RPMI8226 (cell line): ENCODE measurements at places on chromosomes 7 and 10.

- DNase-seq: peak; percentile 69
Observed at GRCh38 chr7:139777948-139778841, at the start of gene HIPK2. HIPK2 (minus strand) TSS chr7:139777998; CDS start chr7:139777623, 375 bp downstream.

DNA sequence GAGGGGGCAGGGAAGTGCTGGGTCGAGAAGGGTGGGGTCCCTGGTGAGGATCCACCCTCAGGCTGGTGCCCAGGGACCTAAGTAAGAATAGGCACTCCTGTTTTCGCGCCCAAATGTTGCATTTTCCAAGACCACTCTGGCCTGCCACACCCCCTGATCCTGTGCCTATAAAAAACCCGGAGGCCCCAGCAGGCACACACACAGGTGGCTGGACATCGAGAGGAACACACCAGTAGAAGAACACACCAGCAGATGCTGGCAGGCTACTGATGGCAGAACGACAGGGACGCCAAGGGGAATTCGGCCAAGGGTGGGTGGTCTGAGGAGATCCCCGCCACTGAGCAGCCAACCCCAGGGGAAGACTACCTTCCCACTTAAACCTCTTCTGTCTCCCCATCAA lies 633.9 kb upstream of the POT1 start:
- DNase-seq: peak; percentile 37

- DNase-seq: no peak
Observed at GRCh38 chr7:237385-237784, 45.0 kb downstream of the FAM20C start.

- DNase-seq: no peak
Observed at GRCh38 chr7:12943781-12944180, 256.3 kb downstream of the ARL4A start.

- no peak for DNase-seq
Observed at GRCh38 chr7:139538881-139539635, 15.6 kb downstream of the CLEC2L start.

DNA sequence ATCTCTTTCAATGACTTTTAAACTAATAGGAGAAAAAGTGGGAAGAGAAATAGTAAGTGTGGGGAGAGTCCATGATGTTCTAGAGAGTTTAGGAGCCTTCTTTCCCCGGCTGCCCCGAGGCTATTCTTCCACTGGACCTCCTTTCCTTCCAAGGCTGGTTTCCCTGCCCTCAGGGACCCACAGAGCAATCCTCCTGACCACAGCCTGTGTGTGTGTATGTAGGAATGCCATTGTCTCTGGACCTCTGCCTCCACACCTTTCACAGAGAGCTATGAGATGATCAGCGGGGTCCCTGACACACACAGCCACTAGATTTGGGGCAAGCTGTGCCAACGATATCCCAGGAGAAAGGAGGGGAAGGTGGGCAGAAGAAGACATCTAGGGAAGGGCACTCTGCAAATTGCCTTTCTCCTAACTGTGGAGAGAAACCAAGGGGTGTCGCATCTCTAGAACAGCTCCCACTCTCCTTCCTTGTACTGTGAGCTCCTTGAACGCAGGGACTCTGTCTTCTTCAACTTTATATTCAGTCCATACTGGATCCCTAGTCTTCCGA lies 13.3 kb upstream of the CHCHD3 start:
- DNase-seq: no peak

GRCh38 chr7:91916051-91916440 lies 24.6 kb upstream of the AKAP9 start:
- no peak for DNase-seq

- no peak for DNase-seq
Observed at GRCh38 chr10:34111179-34111578, 703.9 kb downstream of the PARD3 start.

DNA sequence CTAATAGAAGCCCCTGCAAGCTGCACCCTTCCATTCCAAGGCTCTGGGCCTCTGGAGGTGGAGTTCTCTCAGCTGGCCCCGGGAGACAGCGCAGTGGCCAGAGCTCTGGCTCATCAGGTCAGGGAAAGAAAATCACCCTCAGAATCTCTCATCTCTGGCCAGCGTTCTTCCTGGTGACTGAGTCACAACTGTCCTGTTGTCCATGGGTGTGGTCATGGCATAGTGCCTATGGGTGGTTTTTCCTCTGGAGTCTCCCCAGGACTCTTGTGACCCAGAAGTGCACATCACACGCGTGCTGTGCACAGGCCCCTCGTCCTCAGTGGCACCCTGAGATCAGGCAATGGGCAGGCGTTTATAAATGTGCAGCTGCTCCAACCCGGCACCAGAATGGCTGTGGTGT lies 27.4 kb upstream of the FXYD4 start:
- DNase-seq: no peak

DNA sequence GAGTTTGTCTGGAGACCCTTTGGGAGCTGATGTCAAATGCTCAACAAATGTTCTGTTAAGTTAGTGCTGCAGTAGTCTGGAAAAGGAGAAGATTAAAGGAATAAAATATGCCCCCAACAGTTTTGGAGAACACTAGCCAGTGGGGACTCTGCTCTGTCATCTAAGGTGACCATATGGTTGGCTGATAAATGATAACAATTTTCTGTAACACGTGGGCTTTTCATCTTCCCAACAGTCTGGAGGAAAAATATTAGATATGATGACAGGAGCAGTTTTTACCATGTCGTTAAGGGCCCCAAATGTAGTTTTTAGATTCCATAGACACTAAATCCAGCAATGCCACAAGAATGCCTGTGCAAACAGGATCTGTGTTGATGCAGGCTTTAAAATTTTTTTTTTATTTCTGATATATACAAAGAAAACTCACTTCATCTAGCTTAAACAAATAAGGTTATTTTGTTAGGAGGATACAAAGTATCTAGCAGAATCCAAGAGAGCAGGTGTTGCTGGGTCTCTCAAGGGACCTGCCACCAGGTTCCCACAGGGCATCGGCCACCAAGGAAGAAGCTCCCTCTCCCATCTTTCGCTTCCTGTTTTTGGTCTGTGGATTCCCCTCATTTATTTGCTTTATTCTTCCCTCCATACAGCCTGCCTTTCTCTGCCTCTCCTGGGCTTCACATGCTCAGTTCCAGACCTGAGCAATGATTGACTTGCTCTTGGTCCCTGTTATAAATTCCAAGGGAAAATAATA lies 6.2 kb upstream of the CFAP58 start:
- no peak for DNase-seq

- DNase-seq: no peak
Observed at GRCh38 chr7:113402005-113402404, 283.7 kb upstream of the SMIM30 start.

DNA sequence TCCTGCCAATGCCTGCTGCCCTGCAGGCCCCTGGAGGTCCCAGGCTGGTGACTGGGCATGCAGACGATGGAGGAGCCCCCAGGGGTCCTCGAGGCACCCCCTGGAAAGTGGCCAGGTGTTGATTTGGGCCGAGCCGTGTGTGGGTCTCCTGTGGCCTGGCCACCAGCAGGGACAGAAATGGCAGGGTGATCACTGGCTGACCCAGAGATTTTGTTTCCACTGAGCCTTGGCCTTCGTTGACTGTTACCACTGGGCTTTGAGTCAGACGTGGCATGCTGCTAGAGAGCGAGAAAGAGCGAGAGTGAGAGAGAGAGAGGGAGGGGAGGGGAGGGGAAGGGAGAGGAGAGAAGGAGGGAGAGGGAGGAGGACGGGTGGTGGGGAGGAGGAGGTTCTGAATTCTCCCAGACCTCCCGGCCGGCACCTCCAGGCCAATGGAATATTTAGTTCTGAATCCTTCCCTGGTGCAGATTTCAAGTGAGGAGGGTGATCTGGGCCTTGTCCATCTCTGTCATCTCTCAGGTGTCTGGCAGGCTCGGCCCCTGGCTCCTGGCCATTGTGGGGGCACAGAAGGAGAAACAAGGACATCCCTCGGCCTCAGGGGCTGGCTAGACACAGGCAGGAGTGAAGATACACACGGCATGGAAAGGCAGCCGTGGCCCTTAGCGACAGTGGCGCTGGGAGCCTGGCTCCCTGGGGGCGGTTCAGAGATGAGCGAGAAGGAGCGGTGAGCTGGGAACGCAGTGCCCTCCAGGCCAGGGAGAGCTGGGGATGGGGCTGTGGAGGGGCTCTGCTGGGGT lies 58.2 kb downstream of the GLRX3 start:
- no peak for DNase-seq

DNA sequence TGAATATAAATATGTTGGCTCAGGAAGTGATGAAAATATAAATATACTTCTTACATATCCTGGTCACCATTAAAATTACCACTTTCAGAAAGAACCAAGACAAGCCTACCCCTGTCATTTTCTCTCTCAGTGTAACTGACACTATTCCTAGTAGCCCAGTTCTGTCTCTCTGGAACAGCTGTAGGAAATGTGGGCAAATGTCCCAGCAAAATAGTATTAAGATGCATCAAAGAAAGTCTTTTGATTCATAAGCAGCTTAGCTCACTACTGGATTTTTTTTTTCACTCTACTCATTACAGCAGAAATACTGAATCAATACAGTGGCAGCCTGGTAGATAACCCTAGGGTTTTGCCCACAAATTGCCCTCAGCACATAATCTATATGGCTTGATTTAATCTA lies 290.9 kb downstream of the DNAJB9 start:
- DNase-seq: no peak

GRCh38 chr10:133276435-133277201 lies at the start of gene ADAM8:
ADAM8 (minus strand) TSS chr10:133276868; CDS start chr10:133276817, 51 bp downstream.
- peak; percentile 6 for DNase-seq

DNA sequence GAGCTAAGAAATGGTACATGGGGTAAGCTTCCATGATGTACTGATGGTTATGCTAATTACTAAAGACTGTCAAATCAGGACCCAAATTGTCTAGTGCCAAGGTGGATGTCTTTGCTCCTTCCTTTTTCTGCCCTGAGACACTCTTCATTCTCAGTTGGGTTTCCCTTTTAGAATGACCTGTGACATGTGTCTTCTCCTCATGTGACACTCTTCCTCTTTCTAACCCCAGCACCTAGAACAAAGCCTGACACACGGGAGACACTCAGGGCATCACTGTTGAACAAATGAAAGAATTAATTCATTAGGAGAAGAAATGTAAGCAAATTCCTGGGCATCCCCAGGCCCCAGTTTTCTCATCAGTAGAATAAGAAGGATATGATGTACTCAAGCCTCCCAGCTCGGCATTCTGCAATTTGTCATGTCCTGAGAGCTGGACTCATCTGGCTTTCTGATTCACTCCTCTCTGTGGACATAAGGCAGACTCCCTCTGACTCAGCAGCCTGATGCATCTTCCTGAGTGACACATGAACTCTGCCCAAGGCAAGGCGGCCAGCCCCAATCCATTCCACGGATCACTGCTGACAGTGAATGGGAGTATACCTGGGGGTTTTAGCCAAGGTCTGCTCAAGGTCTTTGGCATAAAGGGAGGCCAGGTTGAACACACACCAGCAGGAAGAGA lies 473.8 kb downstream of the KCNMA1 start:
- no peak for DNase-seq

DNA sequence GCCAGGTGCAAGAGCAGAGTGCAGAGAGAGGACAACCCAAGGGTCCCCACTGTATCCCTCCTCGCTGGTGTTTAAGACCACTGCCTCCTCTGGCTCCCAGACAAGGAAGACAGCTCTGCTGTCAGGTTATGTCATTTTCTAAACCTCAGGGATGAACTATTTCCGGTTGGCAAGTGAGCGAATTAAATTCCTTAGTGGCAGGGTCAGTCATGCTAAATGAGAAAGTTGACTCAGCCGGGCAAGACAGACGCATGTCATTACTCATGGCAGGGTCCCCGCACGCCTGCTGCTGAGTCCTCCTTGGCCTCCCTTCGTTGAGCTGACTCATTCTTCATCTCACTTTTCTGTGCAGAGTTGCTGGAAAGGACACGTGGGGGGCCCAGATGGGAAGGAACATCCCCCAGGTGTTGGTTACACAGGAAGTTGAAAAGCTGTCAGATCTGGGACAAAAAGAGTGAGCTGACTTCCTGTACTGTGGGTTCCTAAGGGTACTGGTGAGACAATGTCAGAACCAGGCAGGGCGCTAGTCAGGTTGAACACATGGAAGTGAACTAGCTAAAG lies 47.1 kb upstream of the UCN3 start:
- DNase-seq: peak; percentile 34
